ENCODE measurements at places on chromosomes 1 and 21. TPM values are rescaled to one million over a fixed set of nuclear protein-coding genes. Genes with fewer than 3 reads are reported as not detected.

DNA sequence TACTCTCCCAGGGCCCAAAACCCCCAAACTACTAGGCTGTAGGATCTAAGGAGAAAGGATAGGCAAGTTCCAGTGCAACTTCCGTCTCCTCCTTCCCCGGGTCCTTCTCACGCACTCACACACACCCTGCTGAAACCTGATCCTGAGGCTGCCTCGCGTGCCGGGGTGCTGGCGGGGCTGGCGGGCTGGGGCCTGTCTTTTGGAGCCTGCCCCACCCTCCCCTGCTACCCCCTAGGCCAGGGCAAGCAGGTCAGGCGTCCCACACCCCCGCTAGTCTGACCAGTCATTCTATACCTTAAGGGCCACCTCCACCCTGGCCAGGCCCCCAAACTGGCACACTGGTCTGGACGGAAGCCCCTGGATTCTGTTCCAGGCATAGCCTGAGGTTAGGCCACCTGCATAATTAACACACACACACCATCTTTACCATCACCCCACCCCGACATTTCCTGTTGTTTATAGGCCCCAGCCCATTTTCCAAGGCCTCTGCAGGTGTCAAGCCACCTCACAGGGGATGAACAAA is 48.3 kb upstream of the ARTN start:
- DNase-seq = no peak

GRCh38 chr1:197763307-197763706 is 12.0 kb downstream of the DENND1B start:
- no peak for DNase-seq

The TFAP2E gene
- total RNA-seq = not detected

The HCRTR1 gene
- not detected for total RNA-seq

The SLFNL1 gene
- total RNA-seq = 0.33 TPM

Measured in body of pancreas (tissue), 4 donors.